T47D (cell line): ENCODE measurements at places on chromosomes 11 and 22.
A peak's percentile ranks its signal among the peaks of the same experiment; 100 is the strongest.

DNA sequence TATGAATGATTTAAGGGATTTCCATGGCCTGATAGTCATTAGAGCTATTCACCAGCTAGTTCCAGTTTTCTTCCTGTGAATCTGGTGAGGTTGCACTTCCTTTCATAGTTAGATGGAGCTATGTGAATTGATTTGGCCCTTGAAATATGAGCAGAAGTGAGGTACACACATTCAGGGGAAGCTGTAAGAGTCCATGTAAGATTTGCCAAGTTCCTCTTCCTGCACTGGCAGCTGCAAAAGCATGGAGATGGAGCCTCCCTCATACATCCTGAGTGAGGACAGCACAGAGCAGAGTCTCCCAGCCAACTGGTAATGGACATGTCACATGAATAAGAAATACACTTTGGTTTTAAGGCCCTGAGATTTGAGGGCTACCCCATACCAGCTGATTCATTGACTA lies 111.7 kb downstream of the CD44 start:
- no peak for DNase-seq

DNA sequence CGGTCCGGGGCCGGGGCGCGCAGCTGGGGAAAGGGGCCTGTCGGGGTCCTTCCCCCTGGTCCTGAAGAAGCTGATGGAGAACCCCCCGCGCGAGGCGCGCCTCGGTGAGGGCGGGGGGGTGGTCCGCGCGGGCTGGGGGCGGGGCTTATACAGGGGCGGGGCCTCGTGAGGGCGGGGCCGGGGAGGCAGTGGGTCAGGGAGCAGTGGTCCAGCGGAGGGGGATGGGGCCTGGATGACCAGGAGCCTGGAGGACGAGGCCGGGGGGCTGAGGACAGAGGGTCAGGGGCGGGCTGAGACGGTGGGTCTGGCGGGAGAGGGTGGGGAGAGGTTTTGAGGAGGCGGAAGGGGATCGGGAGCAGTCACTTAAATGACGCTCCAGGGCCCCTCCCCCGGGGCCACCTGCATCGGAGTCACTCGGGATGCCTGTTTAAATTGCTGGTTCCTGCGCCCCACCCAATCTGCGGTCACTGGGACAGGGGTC lies 396 bp downstream of the TEF start:
- peak; percentile 34 for DNase-seq

- DNase-seq = no peak
These were observed 19.7 kb downstream of the NNMT start for GRCh38 chr11:114315749-114316368.

DNA sequence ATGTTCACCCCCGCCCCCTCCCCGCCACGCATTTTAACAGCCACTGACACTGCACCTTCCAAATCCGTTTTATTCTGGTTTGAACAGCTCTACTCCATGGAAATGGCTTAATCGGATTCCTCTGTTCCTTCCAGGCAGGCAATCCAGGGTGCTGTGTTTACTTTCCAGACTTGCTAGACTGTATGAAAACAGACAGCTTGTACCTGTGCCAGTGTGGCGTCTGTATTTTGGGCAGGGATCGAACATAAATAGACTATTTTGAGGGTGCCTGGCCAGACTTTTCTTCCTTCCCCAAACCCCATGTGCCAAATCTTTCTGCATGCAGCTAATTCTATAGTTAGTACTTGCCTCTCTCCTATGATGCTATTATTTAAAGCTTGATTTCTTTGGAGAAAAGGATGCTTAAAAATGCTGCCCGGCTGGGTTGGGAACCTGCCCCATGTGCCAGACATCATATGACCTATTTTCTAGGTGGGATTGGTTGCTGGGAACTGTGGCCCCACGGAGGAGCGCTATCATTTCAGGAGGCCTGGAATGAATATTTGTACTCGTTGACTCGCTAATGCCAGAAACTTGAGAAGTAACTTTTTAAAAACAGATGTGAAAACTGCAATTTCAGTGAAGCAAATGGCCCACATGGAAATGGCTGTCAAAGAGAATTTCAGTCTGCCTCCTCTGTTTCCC lies 814.8 kb downstream of the BRD1 start:
- no peak for DNase-seq

GRCh38 chr11:128963744-128964325 lies 21.2 kb upstream of the TP53AIP1 start:
- DNase-seq = no peak

GRCh38 chr11:58485961-58486360 lies 21.9 kb downstream of the OR5B21 start:
- no peak for DNase-seq

GRCh38 chr11:74702383-74703007 lies 28.7 kb downstream of the CHRDL2 start:
- peak; percentile 80 for DNase-seq

GRCh38 chr22:23704829-23705228 lies 14.0 kb downstream of the RGL4 start:
- DNase-seq = no peak
